Stimulated activated CD4-positive, alpha-beta T cell treated with anti-CD3 and anti-CD28 coated beads, Interleukin-15, amount 100 ng/mL, for 1 hour (primary cell): ENCODE measurements at places on chromosomes 2 and 18.

DNA sequence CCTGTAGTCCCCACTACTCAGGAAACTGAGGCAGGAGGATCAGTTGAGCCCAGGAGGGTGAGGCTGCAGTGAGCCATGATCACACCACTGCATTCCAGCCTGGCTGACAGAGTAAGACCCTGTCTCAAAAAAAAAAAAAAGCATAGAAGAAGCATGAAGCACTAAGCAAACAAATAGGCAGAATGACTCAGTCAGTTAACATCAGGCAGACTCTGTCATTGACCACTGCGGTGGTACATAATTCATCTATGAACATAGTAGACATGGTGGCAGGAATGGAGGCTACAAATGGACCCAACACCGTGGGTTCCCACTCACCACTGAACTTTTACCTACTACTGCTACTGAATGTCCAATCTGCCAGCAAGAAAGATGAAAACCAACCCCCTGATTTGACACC, 7.6 kb upstream of the ASXL2 start:
- DNase-seq = no peak

DNA sequence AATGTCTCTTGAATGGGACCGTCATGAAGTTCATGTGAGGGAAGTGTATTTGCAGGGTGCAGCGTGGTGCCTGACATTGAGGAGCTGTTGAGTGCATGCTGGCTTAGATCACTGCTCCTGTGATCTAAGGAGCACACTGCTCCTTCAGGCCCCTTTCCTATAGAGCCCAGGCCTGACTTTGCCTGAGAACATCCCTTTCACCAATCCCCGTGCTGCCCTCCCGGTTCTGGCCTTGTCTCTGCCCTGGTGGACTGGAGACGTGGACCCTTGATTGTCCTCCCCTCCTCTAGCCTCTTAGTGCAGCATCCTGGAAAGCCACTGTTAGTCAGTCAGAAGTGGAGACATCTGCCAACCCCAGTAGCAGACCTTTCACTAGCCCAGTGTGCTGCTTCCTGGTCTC, 323.6 kb upstream of the HS6ST1 start:
- DNase-seq = no peak

- DNase-seq = peak; percentile 15
These were observed 14.0 kb downstream of the ALPG start for GRCh38 chr2:232420463-232421188.

GRCh38 chr2:219514196-219514761, at the start of gene ASIC4:
Gene ASIC4, plus strand, starts transcription at chr2:219514482. Its CDS starts 243 bp downstream, at chr2:219514725.
- DNase-seq = no peak

GRCh38 chr2:209821806-209822205, 50.2 kb downstream of the UNC80 start:
- no peak for DNase-seq

- no peak for DNase-seq
These were observed 167.9 kb downstream of the TNS1 start for GRCh38 chr2:217834744-217835513.

- DNase-seq = no peak
These were observed 91.0 kb downstream of the TGIF1 start for GRCh38 chr18:3540805-3541548.

GRCh38 chr2:81513328-81513727, 1208.8 kb upstream of the LRRTM1 start:
- no peak for DNase-seq

- no peak for DNase-seq
These were observed 400.7 kb upstream of the TNP1 start for GRCh38 chr2:217260441-217261115.

DNA sequence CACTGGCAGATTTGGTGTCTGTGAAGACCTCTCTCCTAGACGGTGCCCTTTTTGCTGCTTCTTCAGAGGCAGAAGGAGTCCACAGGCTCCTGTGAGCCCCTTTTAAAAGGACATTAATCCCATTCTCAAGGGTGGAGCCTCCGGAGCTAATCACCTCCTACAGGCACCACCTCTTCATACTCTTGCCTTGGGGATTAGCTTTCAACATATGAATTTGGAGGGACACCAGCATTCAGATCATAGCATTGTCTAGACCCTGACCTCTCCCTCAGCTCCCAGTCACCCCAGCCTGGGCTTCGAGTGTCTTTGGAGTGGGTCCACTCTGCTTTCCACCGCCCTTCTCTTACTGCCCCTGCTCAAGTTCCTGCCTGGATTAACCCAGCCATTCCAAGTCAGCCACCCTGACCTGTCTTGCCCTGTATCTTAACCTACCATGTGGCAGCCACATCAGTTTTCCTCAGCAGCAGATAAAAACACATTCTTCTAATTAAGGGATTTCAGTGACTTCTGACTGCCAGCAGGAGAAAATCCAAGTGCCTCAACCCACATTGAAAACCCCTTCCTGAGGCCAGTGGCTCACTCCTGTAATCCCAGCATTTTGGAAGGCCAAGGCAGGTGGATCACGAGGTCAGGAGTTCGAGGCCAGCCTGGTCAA, 6.1 kb upstream of the NCL start:
- no peak for DNase-seq

GRCh38 chr2:205644018-205644417, 38.3 kb upstream of the NRP2 start:
- DNase-seq = no peak

DNA sequence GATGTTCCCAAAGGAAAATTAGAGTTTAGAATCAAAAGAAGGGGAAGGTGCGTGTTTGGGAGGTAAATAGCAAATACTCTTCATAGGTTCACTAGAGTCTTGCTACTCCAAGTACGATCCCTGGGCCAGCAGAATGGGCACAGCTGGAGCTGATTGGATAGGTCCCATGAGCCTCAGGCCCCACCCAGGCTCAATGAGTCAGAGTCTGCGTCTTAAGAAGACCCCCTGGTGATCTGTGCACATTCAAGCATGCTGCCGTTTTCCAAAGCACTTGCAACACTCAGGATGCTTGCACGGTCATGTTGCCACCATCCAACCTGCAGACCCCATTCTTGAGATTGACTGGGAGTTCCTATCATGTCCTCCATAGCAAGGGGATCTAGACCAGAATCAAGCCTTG, 40.5 kb downstream of the ABCG8 start:
- no peak for DNase-seq

GRCh38 chr2:177262092-177262491, 2.4 kb downstream of the NFE2L2 start:
- no peak for DNase-seq

GRCh38 chr2:105545730-105546627, 147.1 kb upstream of the FHL2 start:
- peak; percentile 44 for DNase-seq
